ENCODE measurements at places on chromosomes 6 and 20.
A peak's percentile ranks its signal among the peaks of the same experiment; 100 is the strongest.

DNA sequence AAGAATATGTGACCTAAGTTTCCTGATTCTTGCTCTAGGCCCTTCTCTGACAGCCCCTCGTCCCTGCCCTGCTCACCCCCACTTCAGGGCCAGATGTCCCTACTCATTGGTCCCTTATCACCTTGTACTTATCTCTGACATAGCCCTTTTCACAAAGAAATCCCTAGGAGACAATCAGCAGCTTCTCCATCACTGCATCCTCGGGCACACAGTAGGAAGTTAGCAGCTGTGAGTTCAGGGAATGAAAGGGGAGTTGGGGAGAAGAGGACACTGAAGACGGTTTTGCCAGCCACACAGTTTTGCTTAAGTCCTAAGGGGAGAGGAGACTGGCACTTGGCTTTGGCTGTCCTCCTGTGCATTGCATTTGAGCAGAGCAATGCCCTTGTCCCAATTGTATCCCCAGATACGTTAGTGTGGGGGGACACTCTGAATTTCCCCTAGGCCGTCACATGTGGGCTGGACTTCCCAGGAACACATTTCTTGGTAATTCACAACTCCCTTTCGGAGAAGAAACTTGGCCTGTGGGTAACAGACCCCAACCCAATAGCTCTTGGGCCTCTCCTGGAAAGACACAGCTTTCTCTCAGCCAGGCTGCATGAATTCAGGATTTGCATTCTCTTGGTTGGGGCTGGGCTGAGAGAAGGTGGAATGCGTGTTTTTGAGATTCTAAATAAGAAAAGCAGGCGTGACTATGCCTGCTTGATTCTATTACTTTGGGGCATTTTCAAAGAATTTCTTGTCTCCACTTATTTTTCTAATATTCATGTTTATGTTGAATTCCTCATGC is 177.6 kb downstream of the UST start:
- no peak for DNase-seq

DNA sequence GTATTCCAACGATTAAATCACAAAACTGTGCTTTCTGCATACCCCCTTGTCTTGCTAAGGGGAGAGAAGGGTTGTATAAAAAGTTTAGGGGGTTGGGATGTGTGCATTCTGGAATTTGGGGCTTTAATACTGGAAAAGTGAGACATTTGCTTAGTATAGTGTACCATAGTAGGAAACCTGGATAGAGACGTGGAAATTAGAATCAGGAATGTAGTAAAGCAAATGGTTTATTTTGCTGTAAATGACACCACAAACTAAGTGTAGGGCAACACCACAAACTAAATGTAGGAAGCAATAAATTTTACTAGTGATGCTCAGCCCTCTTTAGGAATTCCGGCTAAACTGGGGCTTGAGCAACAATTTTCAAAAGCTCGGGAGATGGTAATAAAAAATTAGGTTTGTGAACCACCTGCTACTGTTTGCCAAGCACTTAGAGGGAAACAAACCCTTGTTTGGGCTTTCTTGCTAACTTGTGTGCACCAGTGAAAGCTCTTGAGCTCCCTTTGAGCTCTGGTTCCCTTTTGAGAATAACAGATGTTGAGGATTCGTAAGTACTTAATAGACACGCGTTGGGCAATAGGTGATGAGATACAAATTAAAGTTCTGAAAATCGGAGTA is 13.8 kb downstream of the BRD2 start:
- no peak for DNase-seq

DNA sequence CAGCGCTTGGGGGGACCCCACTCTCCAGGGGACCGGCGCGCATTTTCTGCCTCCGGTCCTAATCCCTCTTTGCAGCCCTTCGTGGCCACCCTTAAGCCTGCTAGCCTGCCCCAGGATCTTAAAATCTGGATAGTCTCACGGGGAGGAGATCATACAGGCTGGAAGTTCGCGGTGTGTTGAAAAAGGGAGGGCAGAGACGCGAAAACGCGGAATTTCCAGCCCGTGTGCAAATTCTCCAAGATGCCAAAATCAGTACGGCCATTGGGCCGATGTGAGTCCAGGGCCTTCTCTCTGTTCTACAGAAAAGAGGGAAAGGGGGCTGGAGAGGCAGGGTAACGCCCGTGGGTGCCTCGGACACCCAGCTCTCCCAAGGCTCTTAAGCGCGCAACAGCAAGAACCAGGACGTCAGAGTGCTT is 9.4 kb downstream of the NR2E1 start:
- no peak for DNase-seq

DNA sequence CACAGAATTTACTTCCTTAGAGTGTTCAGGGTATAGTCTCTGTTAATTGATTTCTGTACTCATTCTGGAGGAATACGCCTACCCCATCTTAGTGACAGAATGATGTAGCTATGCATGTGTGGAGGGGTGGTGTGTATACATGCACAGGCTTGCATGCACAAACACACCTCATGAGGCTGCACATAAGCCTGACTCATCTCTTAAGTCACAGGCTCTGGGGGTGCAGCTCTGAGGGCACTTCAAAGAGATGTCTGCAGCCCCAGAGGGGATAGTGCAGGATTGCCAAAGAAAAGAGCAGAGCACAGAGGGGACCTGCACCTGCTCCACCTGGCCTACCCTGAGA is 24.6 kb downstream of the TBX18 start:
- DNase-seq = no peak

GRCh38 chr6:134420614-134421181 is 102.8 kb upstream of the SGK1 start:
- DNase-seq = no peak

DNA sequence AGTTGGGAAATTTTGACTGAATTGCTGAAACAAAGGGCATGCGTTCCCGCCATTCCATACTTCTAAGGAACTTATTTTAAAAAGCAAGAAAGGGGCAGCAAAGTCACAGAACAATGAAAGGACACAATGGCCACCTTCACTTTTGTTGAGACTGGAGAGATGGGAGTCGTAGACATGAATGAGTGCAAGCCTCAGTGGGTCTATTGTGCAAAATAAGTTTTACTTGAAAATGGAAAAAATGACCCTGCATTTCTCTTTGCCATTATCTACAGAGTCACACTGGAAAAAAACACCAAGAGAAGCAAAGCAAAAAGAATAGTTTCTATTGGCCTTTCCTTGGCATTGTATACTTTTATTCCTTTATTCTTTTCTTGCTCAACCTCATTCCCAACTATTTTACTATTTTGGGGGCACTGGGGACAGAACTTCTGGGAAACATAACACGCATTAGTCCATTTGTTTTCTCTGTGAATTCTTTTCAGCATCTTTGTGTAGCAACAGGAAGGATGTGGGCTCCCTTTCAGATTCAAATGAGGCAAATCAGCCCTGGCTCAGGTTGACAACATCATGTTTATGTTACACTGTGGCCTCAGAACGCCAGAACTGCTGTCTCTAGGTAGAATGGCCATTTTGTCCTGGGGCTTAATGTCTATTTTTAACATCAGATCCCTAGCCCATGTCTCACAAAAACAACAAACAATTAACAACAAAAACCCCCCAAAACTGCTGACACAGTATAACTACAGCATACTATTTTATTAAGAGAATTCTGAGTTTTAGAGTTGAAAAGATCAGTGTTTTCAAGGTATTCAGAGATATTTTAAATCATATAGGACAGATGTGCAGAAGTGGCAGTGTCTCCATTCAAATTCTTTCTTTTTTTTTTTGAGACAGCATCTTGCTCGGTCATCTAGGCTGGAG is 122.2 kb downstream of the FYN start:
- no peak for DNase-seq

GRCh38 chr6:145898376-145898775 is 65.8 kb downstream of the SHPRH start:
- DNase-seq = no peak

GRCh38 chr6:135520781-135521180 is 23.2 kb upstream of the AHI1 start:
- DNase-seq = no peak

GRCh38 chr6:154395316-154395715 is 38.7 kb upstream of the IPCEF1 start:
- DNase-seq = no peak

DNA sequence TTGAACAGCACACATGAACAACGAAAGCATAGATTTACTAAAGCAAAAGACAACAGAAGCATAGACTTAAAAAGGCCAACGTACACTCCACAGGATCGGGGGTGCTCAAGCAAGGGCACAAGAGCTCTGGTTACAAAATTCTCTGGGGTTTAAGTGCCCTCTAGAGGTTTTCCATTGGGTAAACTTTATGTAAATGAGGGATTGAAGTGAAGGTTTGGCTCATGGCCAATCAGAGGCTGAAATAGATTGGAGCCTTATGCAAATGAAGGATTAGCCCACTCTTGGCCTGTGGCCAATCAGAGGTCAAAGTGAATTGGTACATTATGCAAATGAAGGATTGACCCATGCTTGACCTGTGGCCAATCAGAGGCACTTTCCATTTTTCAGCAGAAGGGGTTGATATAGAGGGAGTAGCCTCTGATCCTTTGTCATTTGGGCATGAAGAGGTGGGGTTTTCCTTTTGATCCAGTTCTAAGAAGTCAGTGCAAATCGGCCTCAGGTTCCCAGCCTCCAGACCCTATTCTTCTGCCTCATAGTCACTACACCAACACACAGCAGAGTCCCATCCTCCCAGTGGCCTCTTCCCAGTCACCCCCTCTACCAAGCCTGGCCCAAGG is 244.9 kb downstream of the THBS2 start:
- no peak for DNase-seq

DNA sequence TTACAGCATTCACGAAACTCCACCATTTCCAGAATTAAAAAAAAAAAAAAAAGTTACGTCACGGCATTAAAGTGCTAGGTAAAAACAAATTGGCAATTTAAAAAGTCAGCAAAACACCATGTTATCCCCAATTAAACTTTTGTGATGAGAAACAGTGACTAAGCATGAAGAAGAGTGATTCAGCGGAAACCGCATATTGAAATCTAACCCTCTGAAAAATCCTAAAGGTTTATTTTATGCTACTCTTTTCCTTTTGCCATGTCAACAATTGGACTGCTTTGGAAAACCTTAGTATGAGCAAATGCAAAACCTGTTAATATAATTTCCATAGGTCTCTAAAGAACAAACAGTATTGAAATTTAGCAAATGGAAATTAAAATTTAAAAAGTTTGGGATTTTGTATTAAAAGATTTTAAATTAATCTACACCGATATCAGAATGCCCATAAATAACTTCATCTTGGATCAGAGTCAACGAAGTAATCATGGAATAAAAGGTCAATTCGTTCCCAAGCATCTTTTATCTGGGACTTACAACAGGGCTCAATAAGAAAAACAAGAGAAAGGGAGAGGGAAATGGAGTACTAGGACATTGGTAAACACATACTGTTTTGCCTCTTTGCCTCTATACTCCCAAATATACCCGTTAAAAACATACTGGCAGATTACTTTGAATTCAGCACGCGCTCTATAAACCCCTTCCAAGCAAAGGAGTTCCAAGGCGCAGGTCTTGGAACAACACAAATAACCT is 1.1 kb downstream of the FBXO30 start:
- no peak for DNase-seq

- DNase-seq = no peak
Measured at GRCh38 chr6:20918868-20919267, 384.6 kb downstream of the CDKAL1 start.

- no peak for DNase-seq
Measured at GRCh38 chr6:10081075-10081474, 333.8 kb downstream of the TFAP2A start.

GRCh38 chr20:45835825-45836224 is 2.2 kb downstream of the SNX21 start:
- DNase-seq = no peak

DNA sequence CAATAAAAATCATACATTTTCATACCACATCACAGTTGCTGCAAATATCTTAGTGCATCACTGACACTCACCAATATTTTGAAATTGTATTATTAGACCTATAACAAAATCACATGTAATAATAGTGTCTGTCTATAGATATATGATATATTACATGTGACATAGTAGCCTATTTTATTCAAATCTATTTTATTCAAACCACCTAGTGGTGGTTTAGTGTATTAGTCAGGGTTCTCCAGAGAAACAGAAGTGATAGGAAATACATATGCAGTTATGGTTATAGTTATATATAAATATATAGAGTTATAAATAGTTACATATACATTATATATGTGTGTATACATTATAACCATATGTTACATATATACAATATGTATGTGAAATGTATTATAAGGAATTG is 366.5 kb upstream of the ARID1B start:
- DNase-seq = no peak

DNA sequence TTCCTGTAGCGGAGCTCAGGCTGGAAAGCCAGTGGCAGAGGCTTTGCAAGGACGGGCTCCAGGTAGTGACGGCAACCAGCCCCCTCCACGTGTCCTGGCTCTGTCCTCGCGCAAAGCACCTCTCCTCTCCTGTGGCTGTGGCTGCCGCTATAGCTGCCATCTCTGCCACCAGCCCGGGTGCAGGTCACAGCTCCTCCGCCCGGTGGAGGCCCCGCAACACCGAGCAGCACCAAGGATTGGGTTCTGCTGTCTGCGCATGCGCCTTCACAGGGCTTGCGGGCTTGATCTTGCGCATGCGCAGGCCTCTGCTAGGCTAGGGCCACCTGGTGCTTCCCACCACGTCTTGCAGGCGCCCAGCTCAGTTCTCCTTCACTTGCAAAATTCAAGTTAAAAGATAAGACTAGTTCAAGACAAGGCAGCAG is 625.4 kb downstream of the QKI start:
- peak; percentile 5 for DNase-seq

GRCh38 chr6:78954740-78955139 is 87.4 kb downstream of the IRAK1BP1 start:
- no peak for DNase-seq

DNA sequence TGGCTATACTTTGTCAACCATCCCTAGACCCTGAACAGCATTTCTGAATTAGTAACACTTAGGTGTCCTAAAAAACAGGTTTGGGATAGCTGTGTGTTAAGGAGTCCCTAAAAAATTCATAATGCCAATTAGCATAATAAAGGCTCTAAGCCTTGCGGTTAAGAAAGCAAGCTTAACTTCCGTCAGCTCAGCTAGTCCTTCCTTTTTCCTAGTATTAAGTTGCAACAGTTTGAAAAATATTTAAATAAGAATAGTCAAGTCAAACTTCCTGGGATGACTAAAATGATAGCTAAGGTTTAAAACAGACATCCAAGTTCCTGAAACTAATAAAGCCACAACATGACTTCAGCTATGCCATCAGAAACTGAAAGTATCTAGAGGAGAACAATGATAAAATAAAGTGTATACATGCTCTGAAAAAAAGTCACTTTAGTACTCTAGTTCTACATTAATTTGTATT is 3.5 kb downstream of the AKIRIN2 start:
- no peak for DNase-seq

DNA sequence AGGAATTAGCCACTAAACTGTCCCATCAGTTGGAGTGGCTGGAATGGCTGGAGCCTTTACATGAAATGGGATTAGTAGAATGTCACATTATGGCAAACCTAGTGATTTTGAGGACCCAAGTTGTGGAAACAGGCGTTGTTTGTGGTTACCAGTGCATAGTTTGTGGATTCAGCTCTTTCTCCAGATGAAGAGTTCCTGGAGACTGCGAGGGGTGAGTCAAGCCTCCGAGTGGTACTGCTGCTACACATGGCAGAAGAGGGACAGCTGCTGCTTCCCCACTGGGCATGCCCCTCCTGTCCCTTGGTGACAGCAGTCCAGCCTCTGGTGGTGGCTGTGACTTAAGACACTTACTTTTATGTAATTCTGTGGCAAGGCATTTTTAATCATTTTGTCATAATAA is 94.2 kb upstream of the SCP2D1 start:
- DNase-seq = no peak

- no peak for DNase-seq
Measured at GRCh38 chr6:144578385-144579350, 293.5 kb downstream of the UTRN start.

Data from activated CD4-positive, alpha-beta T cell treated with anti-CD3 and anti-CD28 coated beads, Interleukin-2, amount 50 U/mL, for 48 hours (primary cell).